ENCODE measurements at places on chromosomes 3 and 15. TPM values are rescaled to one million over a fixed set of nuclear protein-coding genes. Genes with fewer than 3 reads are reported as not detected.

The SAMMSON gene
- not detected for total RNA-seq

The DNAJC17 gene
- total RNA-seq = 15.9 TPM

DNA sequence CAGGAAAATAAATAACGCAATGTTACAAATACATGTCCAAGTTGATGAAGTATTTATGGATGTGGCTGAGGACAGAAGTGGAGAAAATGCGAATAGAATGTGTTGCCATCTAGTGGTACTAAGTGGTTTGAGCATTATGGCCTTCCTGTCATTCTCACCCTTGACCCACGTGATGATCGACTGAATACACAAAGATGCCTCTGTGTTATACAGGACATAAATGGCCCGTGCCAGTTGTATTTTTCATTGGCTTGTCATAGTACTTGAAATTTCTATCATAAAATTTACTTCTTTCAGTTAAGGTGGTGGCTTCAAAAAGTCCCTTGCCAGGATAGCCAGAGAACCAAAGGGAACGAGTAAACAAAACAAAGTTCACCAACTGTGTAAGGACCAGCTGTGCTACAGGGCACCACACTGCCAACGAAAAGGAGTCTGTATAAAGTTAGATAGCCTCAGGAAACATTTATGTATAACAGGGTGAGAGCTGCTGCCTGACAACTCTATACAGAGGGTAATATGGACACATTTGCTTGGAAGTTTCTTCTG lies 103.7 kb downstream of the MYH15 start:
- DNase-seq = no peak

GRCh38 chr3:197419696-197420095 lies 121.3 kb upstream of the DLG1 start:
- DNase-seq = no peak

The RLBP1 gene
- not detected for total RNA-seq

DNA sequence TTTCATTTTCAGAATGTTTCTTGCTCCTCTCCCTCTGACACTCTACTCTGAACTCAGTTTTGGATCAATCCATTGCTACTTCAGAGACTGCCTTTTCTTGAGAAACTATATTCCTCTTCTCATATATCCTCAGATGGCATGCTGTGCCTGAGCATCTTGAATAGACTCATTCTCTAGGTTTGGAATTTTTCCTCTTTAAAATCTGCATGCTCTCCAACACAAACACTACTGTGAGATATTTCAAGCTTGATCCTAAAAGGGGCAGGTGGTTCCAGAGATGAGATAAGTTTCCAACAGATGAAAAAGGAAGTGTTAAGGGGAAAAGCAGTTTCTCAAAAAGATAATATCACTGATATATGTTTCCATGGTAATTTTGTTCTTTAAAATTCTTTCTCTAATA lies 742.2 kb upstream of the EPHA6 start:
- DNase-seq = no peak

The IL17RC gene
- total RNA-seq = 97.6 TPM

- no peak for DNase-seq
These were observed 28.5 kb upstream of the POLG start for GRCh38 chr15:89363133-89363532.

DNA sequence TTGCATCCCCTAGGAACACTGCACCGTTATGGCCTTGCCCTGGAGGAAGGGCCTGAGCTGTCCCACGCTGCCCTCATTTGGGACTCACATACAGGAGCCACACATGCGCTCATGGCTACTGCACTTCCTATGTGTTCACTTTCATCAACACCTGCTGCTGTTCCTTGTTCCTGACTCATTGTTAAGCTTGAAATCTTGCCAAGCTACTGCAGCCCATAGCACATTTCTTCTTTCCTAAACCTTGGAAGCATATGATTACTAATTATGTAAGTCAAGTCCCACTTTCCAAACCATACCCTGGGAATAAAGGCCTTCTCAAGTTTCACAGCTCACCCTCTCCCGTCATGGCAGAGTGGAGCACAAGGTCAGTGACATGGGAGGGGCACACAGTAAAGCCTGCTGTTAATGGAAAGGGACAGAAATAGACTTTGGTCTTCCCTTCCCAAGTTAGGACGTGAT lies 307.9 kb downstream of the CLSTN2 start:
- DNase-seq = no peak

DNA sequence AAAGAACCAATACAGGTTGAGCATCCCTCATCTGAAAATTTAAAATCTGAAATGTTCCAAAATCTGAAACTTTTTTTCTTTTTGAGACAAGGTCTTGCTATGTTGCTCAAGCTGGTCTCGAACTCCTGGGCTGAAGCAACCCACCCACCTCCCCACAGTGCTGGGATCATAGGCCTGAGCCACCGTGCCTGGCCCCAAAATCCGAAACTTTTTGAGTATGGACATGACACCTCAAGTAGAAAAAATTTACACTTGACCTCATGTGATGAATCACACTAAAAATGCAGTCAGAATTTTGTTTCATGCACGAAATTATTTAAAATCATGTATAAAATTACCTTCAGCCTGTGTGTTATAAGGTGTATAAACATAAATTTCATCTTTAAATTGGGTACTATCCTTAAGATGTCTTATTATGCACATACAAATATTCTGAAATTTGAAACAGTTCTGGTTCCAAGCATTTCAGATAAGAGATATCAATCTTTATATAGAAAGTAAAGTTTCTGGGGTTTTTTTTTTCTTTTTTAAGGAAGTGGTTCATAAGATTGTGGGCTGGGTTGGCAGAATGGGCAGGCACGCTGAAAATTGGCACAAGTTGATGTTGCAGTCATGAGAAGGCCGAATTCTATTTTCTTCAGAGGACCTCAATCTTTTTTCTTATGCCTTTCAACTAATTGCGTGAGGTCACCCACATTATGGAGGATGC lies 72.5 kb downstream of the SPRED1 start:
- no peak for DNase-seq

The ERICH6 gene
- total RNA-seq = not detected

The AHSG gene
- total RNA-seq = not detected

- DNase-seq = peak; percentile 57
These were observed 100.0 kb upstream of the IGF1R start for GRCh38 chr15:98548139-98548971.

- no peak for DNase-seq
These were observed 78.5 kb upstream of the RBMS3 start for GRCh38 chr3:29202378-29202777.

DNA sequence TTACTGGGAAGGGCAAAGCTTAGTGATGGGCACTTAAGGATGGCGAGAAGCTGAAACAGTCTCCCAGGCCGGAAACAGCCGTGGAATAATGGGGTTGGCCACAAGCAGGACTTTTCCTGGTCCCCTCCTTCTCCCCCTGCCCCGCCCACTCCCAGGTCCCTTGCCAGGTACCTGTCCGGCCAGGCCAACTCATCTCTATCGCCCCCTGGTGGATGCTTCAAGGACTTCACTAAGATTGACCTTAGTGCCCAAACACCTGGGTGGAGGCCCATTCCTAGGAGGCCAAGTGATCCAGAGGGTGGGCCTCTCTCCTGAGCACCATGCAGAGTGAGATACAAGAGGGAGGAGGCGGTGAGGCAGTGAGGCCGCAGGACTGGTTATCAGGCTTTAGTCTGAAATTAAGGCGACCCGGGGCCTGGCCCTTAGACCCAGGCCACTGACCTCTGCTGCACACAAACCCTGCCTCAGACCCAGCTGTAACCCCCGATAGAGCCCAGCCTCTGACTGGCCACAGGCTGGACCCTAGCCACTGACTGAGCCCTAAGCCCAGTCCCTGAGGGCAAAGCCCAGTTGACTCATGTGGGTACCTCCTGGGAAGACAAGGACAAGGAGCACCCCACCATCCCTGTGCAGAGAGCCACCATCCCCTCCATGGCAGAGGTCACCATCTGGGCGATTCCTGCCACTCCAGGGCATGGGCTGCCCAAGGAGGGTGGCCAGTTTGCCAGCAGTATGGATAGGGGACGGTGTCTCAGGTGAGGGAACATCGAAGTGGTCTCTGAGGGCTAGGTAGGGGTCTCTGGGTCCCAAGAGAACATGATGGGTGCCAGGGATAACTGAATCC lies 37.6 kb downstream of the VIPR1 start:
- no peak for DNase-seq

GRCh38 chr3:187706971-187707370 lies 4.6 kb upstream of the RTP2 start:
- DNase-seq = no peak

The FYTTD1 gene
- 44.3 TPM for total RNA-seq

- no peak for DNase-seq
These were observed 3.9 kb upstream of the DPP8 start for GRCh38 chr15:65521350-65521749.

DNA sequence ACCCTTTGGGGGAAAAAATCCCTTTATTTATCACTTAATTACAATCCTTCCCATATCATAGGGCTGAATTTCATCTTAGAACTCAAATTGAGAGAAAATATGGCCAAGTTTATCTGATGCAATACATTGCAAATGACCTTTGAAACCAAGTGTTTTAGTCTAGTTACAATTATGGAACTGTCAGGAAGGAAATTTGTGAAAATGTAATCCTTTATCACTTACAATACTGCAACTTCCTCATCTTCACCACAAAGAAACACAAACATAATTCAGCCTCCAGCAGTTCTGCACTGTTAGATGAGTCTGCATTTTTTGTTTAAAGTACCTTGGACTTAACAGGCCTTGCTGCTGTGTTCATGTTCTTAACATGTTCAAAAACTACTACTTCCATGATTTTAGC lies 4.6 kb downstream of the CCPG1 start:
- no peak for DNase-seq

GRCh38 chr3:40152482-40153133 lies 156.9 kb upstream of the EIF1B start:
- no peak for DNase-seq

The CELSR3 gene
- 2.2 TPM for total RNA-seq

The MESP1 gene
- 6.3 TPM for total RNA-seq

DNA sequence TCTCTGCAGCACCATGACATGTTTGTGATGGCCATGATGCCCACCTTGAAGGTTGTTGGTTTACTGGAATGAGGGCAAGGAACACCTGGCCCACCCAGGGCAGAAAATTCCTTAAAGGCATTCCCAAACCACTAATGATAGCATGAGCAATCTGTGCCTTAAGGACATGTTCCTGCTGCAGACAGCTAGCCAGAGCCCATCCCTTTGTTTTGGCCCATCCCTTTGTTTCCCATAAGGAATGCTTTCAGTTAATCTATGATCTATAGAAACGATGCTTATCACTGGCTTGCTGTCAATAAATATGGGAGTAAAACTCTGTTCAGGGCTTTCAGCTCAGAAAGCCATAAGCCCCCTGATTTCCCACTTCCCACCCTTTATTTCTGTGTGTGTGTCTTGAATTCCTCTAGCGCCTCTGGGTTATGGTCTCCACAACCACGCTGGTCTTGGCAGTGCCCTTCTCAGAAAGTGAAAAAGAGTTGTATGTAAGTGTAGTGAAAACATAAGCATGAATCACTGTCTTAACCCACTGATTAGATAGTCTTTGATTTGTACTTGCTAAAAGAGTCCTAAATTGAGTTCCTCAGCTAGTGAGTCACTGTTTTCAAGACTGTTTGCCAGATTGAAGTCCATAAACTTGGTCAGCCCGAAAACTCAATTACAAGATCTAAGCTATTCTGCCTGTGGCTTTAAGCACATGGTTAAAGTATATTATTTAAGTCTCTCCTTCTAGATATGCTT lies 19.0 kb upstream of the CCR2 start:
- no peak for DNase-seq

- no peak for DNase-seq
These were observed 243.9 kb downstream of the ZBTB20 start for GRCh38 chr3:114903213-114903612.

- DNase-seq = no peak
These were observed 63.4 kb downstream of the CBLB start for GRCh38 chr3:105805404-105805803.

- DNase-seq = no peak
These were observed 140.6 kb upstream of the ABHD17C start for GRCh38 chr15:80554560-80554959.

The CLEC3B gene
- 297 TPM for total RNA-seq

The SLC2A2 gene
- not detected for total RNA-seq

The C3orf85 gene
- total RNA-seq = not detected

The RFTN1 gene
- 63.7 TPM for total RNA-seq

GRCh38 chr15:38215707-38216106 lies 36.9 kb upstream of the SPRED1 start:
- DNase-seq = no peak

The OR5K2 gene
- not detected for total RNA-seq

DNA sequence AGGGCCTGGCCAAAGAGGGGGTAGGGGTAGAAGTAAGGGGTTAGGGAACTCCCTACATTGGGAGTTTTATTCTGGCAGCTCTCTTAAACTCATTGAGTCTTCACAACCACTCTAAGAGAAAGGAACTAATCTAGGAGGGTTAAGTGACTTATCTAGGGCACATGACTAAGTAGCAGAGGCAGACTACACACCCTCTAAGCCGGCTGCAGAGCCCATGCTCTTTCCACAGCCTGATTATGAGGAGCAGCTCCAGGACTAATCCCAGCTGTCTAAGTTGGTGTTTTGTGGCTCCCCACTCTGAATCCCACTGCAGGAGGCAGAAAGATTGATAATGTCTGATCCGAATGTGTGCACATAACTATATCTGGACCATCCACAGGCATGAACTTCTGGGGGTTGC lies 374.6 kb downstream of the EPHB1 start:
- no peak for DNase-seq

The ZBTB47 gene
- total RNA-seq = 67.6 TPM

The SNX22 gene
- not detected for total RNA-seq

DNA sequence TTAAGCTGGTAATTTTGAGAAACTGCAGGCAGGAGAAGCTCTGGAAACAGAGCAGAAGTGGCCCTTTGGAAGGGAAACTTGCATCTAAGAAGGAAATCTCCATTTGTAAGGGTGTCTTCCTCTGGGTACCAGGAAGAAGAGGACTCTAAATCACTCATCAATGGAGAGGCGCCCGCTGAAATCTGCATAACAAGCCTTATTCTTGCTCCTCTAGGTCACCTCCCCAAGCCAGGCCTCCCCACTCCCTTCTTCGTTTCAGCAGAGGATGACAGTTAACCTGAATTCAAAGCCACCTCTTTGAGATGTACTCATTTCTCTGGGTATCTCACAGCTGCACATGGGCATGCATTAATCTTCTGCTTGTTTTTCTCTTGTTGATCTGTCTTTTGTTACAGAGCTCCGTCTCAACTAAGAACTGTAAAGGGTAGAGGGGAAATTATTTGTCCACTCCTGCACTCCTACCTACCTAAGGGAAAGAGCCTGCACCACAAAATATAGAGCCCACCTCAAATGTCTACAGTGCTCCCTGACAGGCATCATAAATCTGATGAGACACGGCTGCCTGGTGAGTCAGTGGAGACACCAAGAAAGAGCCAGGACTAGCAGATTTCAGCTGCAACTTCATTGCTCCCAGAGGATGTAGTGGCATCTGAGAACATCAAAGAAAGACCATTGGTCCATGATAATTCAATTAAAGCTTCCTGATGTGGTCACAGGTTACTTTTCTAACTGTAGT lies 51.5 kb downstream of the GABRB3 start:
- no peak for DNase-seq

DNA sequence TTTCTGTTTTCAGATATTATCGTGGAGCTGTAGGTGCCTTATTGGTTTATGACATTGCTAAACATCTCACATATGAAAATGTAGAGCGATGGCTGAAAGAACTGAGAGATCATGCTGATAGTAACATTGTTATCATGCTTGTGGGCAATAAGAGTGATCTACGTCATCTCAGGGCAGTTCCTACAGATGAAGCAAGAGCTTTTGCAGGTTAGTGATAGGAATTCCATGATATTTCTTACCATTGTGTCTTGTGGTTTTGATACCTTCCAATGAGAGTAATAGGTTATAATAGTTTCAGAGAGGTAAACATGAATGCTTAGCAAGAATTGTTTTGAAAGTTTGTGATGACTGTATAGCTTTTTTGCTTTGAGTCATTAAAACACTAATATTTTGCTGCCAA lies 8.5 kb downstream of the RAB11A start:
- no peak for DNase-seq

GRCh38 chr15:45307230-45307924 lies 55.3 kb downstream of the SLC28A2 start:
- no peak for DNase-seq

All from omental fat pad (tissue), 4 donors.